GM06990 (cell line): ENCODE measurements at places on chromosomes 2 and 18.

- no peak for DNase-seq
These were observed 48.5 kb downstream of the ANTXR1 start for GRCh38 chr2:69061525-69061924.

GRCh38 chr18:50788284-50788683, 31.5 kb downstream of the MRO start:
- DNase-seq: no peak

DNA sequence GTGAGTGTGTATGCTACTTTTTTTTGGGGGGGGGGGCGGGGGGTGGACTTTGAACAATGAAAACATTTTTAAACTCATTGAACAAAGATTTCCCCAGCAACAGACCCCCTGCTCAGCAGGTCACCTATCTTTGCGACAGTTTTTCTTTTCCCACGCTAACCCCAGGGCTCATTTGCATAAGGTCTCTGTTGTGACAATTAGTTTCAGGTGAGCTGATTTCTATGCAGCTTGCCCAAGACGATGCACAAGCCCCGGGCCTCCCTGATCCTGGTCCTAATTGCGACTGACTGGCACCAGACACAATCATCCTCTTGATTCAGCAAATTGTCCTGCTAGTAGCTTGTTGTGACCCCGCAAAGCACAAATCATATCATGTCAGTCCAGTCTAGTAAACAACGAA, 40.3 kb downstream of the ZEB2 start:
- no peak for DNase-seq

DNA sequence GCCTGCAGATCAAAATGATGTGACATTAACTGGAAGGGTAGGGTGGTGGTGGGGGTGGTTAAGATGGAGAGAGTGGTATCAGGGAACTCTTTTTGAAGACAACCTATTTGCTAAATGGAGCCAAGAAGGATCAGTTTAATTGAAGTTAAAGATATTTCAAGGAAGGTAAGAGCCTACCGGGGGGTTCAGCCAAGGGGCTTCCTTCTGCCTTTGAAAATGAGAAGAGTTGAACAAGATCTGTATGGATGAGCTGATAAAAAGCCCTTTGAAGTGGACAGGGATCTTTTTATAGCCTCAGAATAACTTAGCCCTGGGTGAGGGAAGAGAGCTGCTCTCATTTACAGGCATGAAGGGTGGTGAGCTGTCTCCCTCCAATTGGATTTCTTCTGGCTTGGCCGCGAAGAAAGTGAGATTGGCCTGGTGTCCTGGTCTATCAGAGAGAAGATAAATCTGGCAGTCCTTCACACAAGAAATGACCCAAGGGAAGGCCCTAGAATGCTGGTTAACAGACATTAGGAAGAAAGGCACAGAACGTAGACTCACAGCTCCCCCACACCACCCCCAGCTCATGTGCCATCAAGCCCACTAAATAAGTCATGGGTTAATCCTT, 439.8 kb downstream of the TNS1 start:
- no peak for DNase-seq

- no peak for DNase-seq
These were observed 41.8 kb upstream of the GRB14 start for GRCh38 chr2:164662868-164663631.

GRCh38 chr2:70850925-70851324, 15.3 kb upstream of the CD207 start:
- no peak for DNase-seq

GRCh38 chr2:85812094-85812735, 58.4 kb downstream of the ATOH8 start:
- DNase-seq: no peak

GRCh38 chr2:159034713-159035112, 66.3 kb downstream of the TANC1 start:
- DNase-seq: no peak

- no peak for DNase-seq
These were observed 32.0 kb upstream of the C1QL2 start for GRCh38 chr2:119190321-119191111.

GRCh38 chr18:12282442-12283039, 25.5 kb upstream of the TUBB6 start:
- no peak for DNase-seq

- no peak for DNase-seq
These were observed 110.9 kb downstream of the MTCL1 start for GRCh38 chr18:8816220-8816619.

GRCh38 chr2:151241224-151241623, 20.4 kb downstream of the RBM43 start:
- no peak for DNase-seq

- no peak for DNase-seq
These were observed 173.3 kb downstream of the PARD3B start for GRCh38 chr2:204718607-204719006.

- peak; percentile 34 for DNase-seq
These were observed 13.1 kb downstream of the CFLAR start for GRCh38 chr2:201128933-201129505.

- DNase-seq: no peak
These were observed 5.6 kb downstream of the BCL11A start for GRCh38 chr2:60547841-60548240.

GRCh38 chr18:63158676-63159291, 160.8 kb downstream of the BCL2 start:
- peak; percentile 75 for DNase-seq

DNA sequence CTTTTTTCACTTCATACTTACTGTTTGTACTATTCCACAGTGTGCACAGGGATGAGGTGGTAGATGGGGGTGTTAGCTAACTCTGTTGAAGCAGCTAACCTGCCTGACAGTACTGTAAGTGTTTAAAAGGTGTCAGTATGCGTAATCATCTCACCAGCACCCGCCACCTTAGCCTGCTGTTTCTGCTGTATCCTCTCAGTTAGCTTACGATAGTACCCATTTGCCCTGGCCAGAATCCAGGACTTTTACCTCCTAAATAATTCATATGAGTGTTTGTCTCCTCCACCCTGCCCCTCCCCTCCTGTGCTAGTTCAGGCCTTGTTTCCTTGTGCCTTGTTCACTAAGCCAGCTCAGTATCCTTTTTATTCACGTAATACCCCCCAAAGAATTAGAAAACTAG, 34.2 kb downstream of the TRAPPC12 start:
- no peak for DNase-seq

- DNase-seq: no peak
These were observed 2.9 kb upstream of the PTPN4 start for GRCh38 chr2:119756837-119757236.

DNA sequence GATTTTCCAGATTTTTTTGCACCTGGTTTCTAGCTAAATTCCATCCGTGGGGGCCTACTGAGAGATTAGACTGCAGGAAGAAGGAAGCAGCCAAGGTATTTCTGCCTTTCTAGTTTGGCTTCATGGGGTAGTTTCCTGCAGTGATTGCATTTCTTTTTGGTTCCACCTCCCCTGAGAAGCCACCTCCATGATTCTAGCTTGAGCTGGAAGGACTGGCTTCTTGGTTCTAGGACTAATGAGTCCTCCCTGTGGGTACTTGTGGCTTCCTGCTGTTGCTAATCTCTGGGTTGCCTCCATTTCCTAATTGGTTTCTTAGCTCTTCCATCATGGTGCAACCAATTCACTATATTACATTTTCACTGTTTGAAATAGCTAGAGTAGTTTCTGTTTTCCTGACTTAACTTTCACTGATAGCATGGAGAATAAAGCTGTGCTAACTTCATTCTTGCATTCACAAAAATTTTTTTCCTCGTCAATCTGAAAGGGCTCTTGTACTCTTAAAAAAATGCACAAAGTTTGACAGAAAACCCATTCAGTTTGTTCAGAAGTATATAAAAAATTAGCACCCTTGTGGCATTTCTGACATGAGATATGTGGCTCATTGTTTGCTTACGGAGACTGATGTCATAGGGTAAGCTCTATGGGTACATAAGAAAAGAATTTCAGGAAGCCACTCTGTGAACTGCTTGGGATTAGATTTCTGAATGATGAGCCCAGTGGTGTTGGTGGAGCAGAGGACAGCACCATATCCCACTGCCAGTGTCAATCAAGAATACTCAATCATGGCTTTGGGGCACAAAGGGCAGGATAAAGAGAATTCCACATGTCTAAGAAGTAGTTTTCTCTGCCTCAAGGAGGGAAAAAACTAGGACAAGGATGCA, 242.8 kb upstream of the RBMS1 start:
- DNase-seq: no peak

DNA sequence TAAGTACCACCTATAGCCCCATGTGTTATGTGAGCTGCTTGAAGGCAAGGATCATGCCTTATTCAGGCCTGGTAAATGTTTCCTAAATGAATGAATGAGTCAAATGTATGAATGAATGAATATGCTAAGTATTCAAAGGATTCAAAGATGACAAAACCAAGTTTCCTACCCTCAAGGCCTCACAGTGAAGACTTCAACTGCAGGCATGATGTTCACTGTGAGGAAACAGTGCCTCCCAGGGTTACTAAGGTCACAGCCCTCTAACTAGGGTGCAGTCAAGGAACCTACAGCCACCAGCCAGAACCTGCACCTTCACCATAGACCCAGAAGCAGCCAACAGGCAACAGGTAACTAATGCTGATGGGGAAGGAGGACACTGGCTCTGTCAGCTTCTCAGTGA, 69.3 kb downstream of the SUMO1 start:
- no peak for DNase-seq

GRCh38 chr18:80105369-80106167, 3.5 kb upstream of the ADNP2 start:
- peak; percentile 18 for DNase-seq
